ENCODE measurements at places on chromosomes 5 and 9.

- no peak for DNase-seq
Measured at GRCh38 chr9:134828892-134829291, 51.7 kb upstream of the FCN2 start.

DNA sequence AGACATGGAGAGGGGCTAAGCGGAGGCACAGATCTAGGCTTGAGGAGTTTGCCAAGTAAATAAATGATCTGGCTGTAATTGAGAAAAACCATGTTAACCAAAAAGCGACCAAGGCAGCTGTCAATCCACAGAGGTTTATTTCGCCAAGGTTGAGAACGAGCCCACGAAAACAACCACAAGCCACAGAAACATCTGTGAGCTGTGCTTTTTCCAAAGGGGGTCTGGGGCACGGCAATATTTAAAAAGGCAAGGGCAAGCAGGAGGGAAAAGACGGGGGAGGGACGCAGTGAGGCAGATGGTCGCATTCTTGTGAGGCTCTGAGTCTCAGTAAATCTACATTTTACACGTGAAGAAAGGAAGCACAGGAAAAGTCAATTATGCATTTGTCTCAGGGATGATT is 25.4 kb downstream of the CCT5 start:
- DNase-seq: no peak

GRCh38 chr5:120982351-120982750 is 518.3 kb downstream of the PRR16 start:
- DNase-seq: no peak

DNA sequence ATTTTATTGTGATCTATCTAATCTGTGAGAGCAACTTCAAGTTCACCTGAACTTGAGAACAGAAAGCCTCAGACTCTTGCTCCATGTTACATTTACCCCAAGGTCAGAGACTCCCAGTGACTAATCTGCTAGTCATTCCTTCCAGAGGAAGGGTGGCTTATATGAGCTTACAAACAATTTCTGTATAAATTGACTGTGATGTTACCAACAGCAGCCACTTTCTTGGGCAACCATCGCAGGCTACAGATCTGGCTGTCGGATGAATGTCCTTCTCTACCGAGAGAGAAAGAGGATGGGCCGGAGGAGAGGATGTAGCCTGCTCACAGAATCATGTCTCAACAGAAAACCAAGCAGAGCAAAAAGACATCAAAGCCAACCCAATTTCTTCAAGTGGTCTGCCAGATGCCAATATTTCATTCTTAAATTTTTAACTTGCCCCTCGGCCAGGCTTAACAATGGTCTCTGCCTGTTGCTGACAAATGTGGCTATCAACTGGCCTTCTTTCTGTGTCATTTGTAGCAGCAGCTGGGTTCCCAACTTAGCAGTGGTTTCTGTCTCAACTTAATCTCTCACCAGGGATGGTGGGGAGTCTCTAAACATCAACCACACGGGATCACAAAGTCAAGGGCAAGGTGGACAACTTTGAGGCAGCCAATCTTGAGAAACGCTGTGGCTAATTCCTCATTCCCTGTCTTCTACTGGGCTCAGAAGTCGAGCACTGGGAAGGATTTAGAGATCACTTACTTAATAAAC is 81.3 kb downstream of the RAPGEF1 start:
- DNase-seq: peak; percentile 94

GRCh38 chr5:33322632-33323031 is 118.1 kb upstream of the TARS1 start:
- no peak for DNase-seq

DNA sequence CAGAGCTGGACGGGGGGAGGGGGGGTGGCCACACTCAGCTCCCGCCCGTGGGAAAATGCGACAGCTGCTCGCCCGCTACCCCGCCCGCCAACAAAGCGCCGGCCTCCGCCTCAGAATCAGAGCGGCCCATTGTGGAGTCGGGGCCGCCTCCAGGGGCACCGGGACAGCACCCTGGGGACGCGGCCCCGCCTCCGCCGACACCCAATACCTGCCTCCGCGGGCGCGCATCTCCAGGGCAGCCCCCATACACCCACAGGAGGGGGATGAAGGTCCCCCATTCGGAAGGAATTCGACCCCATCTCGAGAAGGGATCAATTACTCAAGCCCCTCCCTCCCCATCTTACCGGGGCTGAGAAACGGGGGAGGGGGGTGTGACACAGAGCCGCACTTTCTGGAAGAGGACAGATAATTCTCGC is 1.3 kb downstream of the NOTCH1 start:
- DNase-seq: no peak

DNA sequence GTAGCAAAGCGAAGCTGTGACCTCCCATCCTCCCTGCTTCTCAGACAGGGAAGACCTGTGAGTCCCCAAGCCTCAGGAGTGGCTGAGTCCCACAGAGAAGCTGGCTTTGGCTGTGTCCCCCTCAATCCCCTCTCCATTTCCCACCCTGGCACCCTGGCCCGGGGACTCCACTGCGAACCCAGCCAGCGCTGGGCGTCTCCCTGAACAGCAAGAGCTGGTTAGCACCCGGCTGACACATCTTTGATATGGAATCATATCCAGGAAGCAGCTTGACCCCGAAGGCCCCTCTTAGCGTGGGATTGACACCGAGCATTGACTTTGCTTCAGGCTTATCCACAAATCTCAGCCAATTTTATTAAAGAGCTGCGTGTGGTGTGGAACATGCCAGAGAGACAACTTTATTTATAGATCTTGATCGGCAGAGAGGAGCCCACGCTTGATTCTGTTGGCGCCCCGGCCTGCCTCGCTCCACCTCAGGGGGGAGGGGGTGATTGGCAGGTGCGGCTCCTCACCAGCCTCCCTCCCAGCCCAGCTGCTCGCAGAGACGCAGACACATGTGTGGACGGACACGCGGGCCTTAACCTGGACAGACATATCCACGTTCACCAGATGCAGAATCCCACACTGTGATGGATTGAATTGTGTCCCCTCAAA is 120.7 kb upstream of the MVB12B start:
- no peak for DNase-seq

DNA sequence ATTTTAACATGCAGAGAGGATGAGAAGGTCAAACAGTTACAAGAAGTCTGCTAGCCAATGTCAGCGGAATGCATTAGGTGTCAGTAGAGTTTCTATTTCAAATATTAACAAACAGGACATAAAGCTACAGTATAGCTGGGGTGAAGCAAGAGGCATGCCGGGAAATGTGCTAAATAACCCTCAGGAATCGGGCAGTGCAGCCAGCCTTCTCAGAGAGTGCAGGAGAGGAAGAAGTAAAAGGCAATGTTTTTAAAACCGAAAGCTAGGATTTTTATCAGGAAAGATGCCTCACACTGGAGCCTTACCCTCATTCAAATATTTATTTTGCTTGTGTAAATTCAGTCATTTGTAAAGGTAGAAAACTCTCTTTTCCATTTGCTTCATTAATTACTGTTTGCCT is 59.1 kb upstream of the SH3GL2 start:
- no peak for DNase-seq

DNA sequence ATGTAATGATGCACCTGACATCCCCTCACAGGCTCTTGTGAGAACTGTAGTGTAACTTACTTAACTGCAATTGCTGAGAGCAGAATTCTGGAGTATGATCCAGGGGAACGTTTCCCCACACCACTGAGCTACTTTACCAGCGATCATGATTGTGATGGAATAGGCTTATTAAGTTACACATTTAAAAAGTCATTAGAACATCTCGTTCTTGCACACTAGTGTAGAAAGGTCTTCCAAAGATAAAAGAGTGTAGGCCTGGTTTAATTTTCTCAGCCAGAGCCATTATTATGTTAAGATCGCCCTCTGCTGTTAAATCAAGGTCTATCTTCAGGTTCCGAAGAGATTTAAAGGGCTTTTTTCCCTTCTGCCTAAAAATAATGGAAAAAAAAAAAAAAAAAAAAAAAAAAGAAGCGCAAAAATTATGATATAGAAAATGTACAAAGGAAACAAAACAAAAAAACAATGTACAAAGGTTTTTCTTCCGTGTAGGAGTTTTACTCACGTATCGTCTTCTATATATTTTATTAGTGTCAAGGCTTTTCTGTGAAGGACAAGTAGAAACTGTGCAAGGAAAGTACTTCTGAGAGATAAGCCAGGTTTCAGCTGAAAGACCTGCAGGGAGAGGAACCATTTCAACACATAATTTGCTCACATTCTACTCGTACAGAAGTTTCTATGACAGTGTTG is 18.6 kb upstream of the MOB3B start:
- peak; percentile 17 for DNase-seq

DNA sequence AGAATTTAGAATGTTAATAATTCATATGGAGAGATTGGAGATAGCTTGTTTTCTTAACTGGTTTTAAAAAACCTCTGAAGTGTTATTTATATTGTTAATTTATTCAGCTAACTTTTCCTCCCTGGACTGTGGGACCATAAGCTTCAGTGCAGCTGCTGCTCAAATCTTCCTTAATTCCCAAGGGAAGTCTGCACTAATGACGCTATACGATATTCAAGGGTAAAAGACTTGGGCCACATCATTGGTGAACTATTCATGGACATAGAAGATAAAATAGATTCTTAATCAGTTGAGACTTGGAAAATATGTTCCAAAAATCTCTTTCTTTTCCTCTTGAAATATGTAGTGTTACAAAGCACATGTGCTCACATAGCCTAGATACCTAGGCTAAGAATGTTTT is 31.1 kb upstream of the GAS1 start:
- DNase-seq: no peak

DNA sequence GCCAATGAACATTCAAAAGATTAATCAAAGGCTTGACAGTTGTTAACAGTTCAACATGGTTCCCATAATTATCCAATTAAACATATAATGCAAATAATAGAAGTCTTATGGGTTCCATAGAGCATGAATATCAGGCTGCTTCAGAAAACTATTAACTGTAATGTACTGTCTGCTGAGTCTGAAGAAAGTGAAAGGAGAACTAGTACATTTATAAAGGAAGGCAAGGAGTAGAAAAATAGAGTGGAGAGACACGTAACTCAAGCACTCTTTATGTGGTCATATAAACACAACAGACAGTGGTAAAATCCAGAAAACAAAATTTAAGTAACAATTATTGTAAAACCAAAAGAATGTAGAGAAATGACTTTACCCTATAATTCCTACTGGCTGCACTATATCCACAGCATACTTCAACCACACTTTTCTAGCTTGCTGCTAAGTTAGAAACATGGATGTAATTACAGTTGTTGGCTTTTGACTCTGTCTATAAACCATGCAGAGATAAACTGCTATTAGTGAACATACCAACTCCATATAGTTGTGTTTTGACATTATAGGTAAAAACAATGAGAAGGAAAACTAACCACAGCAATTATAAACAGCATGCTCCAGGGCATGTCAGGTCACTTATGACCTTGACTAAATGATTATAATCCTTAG is 32.7 kb downstream of the NFIB start:
- DNase-seq: no peak

DNA sequence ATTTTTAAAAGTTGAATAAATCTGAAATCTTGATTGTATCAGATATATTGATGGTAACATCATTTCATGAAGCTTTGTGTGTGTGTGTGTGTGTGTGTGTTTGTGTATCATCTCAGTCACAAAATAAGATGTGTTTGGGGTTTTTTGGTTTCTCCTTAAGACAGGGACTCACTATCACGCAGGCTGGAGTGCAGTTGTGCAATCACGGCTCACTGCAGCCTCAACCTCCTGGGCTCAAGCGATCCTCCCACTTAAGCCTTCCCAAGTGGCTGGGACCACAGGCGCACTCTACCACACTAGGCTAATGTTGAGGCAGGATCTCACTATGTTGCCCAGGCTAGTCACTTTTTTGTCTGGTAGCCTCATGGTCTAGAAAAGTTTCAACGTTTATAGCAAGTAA is 83.4 kb upstream of the DMRT1 start:
- no peak for DNase-seq

- no peak for DNase-seq
Measured at GRCh38 chr5:57863661-57864060, 381.1 kb upstream of the ACTBL2 start.

DNA sequence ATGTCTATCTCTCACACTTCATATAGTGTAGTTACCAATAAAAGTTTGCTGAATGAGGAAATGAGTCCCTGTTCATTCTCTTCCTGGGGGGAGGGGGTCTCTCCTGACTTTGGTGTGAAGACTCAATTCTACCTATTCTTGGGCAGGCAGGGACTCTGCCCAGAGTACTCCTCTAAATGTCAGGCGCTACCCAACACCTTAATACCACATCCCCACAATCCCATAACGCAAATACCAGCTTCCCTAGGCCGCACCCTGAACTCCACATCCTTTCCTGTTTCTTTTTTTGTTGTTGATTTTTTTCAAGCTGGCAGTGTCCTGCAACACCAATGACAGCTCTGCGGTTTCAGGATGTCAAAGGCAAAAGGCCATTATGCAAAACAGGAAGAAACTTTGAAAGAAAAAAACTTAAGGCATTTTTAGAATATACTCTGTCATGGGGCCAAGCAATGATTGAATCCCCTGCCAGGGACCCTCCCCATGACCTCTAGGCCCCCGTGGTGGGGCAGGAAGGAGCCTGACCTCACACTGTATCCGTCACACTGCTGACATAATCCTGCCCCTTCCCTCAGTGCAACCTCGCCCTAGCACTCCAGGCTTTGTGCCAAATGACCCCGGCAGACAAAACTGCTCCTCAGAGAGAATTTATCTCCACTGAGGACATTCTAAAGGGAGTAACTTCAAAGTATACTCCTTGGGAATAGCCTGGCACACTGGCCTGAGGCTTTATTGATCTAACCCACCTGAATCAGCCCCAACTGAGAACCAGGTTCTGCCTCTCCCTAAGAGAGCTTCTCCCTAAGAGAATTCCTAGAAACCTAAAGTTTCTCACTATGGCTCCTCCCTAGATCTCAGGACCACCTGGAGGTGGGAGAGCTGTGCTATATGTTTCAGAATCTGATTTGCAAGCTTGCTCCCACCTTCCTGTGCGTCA is 8.0 kb downstream of the B4GALT1 start:
- peak; percentile 64 for DNase-seq

DNA sequence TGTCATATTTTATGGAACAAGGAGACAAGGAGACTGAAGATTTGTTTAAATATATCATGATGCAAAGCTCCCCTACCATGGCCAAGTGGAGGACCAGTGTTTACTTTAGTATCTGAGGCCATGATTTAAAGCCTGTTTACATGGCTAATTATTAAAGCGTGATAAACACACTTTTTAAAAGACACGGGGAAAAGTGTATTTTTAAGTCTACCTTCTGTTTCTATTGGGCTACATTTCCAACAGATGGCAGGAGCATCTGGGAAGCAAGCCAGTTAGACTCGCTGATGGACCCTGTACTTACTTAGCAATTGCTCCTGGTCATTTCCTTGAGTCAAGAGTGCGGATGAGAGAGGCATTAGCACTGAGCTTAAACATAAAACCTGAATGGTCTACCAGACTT is 480.3 kb upstream of the SEMA6A start:
- no peak for DNase-seq

GRCh38 chr5:130424341-130424740 is 520.1 kb downstream of the CHSY3 start:
- no peak for DNase-seq

GRCh38 chr5:154221371-154221896 is 30.9 kb downstream of the GALNT10 start:
- peak; percentile 86 for DNase-seq

- DNase-seq: no peak
Measured at GRCh38 chr5:56658972-56659371, 156.4 kb upstream of the MAP3K1 start.

GRCh38 chr5:1926471-1927341 is 44.0 kb upstream of the IRX4 start:
- DNase-seq: no peak
